HFFc6 (cell line): ENCODE measurements at places on chromosomes 1 and 21.

GRCh38 chr1:196609370-196609737 lies 1.1 kb upstream of the KCNT2 start:
- no peak for DNase-seq

- no peak for DNase-seq
Observed at GRCh38 chr1:43743206-43743605, 35.9 kb downstream of the ST3GAL3 start.

DNA sequence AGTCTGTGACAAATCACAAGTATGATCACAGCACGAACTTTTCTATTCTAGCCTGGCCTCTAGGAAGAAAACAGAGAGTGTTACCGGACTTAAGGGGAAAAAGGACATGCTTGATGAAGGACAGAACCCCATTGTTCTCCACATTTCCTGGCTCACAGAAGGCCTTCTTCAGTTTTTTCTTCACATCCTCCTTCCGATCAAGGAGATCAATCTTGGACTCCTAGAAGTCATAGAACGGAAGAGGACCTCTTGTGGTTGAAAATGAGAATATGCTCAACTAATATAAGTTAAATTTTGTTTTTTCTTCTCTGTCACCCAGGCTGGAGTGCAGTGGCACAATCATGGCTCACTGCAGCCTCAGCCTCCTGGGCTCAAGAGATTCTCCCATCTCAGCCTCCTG lies 30.3 kb downstream of the YARS1 start:
- DNase-seq: no peak

GRCh38 chr1:112322018-112322417 lies 74.0 kb upstream of the CTTNBP2NL start:
- DNase-seq: no peak

- DNase-seq: no peak
Observed at GRCh38 chr1:25208092-25208491, 24.2 kb downstream of the SYF2 start.

DNA sequence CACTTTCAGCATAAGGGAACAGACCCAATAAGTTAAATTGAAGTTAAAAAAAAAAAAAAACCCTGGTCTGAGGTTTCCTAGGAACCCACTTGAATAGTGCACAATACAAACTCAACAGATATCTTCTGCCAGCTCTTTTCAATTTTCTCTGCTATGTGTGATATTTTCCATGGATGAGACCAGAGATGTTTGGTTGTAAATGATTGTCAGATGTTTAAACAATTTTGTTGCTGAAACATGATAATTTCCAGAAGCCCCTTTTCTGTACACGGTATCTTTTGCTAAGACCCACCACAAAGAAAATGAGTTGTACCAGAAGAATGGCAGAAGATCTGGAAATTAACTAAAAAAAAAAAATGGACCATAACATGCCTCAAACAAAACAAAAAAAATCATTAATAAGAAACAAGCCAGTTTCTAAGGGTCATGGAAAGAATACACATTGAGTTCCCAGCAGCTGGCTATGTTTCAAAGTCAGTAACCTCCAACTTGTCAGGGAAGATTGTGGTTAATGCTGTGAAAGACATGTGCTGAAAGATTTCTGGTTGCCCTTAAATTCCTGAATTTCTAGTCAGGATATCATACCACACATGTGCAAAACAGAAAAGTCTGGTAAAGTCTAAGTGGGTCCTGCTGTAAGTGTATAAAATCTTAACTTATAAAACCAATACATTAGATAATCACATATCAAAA lies 35.6 kb upstream of the MGST3 start:
- peak; percentile 8 for DNase-seq

DNA sequence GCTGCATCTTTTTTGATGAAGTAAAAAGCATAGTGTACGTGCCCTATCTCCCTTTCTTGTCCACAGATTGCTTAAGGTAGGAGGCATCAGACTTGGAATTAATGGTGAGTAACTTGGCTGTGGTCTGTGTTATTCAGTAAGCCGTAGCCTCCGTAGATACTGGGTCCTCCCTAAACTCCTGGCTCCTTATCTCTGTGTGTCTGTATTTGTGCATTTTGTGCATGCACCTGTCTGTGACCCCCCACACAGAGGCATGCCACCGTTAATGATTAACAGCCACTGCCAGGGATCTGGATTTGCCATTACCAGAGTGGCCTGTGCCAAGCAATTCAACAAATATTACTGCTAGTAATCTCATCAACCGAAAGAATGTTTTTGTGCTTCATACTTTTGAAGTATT lies 31.9 kb downstream of the MAP3K21 start:
- DNase-seq: no peak

GRCh38 chr1:189605226-189605625 lies 872.4 kb downstream of the BRINP3 start:
- no peak for DNase-seq

GRCh38 chr1:19725606-19726005 lies 60.9 kb downstream of the HTR6 start:
- no peak for DNase-seq

DNA sequence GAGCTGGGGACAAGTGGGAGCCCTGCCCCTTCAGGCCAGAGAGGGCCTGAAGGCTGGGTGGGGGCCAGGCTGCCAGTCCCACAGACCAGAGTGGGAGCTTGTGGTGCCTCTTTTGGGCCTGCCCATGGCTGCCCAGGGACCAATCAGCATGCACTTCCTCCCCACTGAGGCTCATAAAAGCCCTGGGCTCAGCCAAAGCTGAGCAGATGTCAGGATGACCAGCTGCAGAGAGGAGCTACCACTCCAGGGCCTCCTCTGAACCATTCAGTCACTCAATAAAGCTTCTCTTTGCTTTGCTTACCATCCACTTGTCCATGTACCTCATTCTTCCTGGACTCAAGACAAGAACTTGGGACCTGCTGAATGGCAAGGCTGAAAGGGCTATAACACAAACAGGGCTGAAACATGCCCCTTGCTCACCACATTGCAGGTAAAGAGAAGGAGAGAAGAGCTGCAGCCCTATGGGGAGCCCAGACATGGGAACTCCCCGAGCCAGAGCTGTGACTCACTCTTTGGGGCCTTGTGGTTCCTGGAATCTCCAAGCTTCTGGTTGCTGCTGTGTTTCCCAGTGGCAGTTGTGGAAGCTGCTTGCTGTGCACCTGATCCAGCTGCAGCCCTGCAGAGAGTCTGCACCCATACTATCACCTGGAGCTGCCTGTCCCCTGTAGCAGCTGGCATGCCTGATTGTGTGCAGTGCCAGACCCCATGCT lies 82.0 kb downstream of the OLFML3 start:
- DNase-seq: no peak

- DNase-seq: peak; percentile 68
Observed at GRCh38 chr1:244347942-244348341, 103.8 kb downstream of the ADSS2 start.

- DNase-seq: no peak
Observed at GRCh38 chr21:38365521-38365920, 108.7 kb downstream of the KCNJ15 start.

GRCh38 chr21:39153842-39154241 lies 29.4 kb downstream of the PSMG1 start:
- DNase-seq: no peak

DNA sequence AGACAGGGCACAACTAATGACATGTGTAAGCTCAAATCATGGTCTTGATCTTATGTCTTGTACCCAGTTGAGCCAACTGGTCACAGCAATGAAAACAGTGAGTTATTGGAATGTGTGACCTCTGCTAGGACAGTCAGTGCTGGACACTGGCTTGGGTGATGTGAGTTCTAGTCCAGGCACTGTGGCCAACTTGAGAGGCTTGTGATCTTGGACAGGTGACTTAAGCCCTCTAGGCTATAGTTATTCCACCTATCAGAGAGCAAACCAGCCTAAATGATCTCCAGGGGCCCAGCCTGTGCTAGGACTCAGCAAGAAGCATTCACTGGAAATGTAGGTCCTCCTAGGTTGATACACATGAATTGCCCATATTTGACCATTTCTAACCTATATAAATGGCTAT lies 1.1 kb downstream of the KCNE2 start:
- DNase-seq: no peak

GRCh38 chr1:181159451-181160140 lies 71.1 kb downstream of the IER5 start:
- DNase-seq: no peak

GRCh38 chr1:86146566-86146965 lies 10.0 kb downstream of the COL24A1 start:
- no peak for DNase-seq
